ENCODE measurements at places on chromosomes 1 and 21.
A peak's percentile ranks its signal among the peaks of the same experiment; 100 is the strongest.

- peak; percentile 11 for DNase-seq
These were observed 8.8 kb upstream of the RNF223 start for GRCh38 chr1:1082776-1083415.

- DNase-seq: no peak
These were observed 131.9 kb downstream of the AK5 start for GRCh38 chr1:77413541-77414335.

DNA sequence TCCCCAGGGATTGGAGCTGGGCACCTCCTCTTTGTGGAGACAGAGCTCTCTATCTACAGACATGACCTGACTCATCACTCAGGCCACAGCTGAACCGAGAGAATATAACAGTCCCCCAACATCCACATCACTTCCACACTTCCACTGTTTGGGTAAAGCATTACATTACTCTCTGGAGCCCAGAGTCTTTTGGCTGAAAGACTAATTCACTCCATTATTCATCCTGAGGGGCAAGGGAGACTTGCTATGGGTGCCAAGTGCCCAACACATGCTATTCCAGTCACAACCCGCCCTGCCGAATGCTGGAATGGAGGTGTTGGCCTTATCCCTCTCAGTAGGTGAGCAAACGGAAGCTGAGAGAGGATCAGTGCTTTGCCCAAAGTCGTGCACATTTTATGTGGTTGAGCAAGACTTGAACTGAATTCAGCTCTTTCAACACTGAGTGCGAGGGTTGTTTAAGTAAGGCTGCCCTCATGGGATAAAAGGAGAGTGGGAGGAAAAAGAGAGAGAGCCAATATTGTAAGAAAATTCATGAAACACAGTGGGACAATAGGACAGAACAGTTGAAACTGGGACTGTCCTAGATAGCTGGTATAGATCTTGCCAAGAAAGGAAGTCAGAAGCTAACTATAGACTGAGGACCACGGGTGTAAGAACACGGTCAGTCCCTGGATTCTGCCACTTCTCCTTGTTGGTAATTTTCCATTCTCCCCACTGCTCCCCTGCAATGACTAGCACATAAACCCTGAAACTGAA is 13.5 kb upstream of the CHI3L1 start:
- no peak for DNase-seq

GRCh38 chr1:24252185-24252780 is 65.2 kb upstream of the IFNLR1 start:
- no peak for DNase-seq

- no peak for DNase-seq
These were observed 89.7 kb downstream of the TNNI3K start for GRCh38 chr1:74324684-74325448.

DNA sequence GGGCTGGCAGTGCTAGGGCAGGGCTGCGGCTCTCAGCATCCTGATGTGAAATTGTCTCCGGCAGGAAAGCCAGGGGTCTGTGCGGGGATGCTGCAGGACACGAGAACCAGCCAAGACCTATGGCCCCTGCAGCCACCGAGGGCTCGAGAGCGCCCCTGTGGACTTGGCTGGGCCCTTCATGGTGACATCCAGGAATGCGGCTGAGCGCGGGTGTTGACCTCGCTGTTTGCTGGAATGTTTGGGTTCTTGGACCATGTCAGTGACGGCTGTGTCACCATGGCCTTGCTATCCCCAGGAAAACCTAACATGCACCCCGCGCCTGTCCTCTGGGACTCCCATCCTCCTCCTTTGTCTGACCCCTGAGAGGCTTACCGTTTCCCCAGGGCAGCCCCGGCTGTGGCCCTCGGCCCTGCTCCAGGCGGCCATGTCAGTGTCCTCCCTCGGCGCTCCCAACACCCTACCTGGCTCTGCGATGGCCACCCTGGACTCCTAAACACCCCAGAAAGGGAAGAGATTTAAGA is 14.3 kb upstream of the C1orf174 start:
- DNase-seq: no peak

DNA sequence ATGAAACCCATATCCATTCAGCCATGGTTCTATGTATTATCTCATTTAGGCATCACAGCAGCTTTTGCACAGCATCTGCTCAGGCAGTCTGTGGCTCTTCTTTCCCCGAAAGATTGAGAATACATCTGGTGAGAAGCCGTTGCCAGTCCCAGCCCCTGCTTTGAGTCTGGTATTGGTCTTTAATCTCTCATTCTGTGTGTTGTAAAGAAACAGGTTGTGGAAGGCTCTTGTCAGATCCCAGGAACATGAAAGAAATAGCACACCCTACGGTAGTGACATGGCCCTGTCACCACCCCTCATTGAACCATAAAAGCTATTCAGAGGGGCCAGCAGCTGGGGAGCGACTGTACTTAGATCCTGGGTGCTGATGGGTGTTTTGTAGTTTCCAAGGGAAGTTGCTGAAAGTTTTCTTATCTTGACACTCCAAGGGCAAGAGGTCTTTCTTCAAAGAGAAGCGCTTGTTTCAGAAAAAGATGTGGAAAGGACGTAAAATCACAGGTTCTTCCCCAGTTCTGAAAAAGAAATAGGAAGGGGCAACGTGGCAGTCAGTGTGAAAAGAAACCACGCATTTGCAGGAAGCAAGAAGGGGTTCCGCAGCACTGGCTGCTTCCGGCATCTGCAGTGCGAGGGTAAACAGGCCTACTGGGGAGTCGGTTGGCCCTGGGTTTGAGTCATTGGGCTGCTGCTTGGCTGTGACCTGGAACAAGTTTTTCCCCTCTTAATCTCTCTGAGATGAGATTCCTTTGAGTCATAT is 145.0 kb downstream of the DHRS3 start:
- DNase-seq: peak; percentile 67

- no peak for DNase-seq
These were observed 85.7 kb upstream of the KRTAP19-8 start for GRCh38 chr21:31124010-31124409.

DNA sequence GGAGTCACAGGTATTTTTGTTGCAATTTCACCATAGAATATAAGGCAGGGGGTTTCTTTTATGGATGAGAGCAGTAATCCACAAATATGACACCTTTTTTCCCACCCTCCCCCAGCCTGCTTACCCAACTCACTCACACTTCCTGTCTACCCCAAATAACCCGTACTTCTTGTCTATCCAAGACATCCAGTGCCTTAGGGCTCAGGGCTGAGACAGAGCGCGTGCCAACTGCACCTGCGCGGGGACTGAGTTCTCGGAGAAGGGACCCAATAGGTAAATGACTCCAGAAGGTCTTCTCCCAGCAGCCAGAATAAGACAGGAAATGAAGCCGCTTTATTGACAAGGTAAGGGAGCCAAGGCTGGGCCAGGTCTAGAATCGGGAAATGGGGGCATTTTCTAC is 369.1 kb downstream of the SIPA1L2 start:
- DNase-seq: no peak

- peak; percentile 62 for DNase-seq
These were observed 35.1 kb downstream of the NUAK2 start for GRCh38 chr1:205286335-205286950.

DNA sequence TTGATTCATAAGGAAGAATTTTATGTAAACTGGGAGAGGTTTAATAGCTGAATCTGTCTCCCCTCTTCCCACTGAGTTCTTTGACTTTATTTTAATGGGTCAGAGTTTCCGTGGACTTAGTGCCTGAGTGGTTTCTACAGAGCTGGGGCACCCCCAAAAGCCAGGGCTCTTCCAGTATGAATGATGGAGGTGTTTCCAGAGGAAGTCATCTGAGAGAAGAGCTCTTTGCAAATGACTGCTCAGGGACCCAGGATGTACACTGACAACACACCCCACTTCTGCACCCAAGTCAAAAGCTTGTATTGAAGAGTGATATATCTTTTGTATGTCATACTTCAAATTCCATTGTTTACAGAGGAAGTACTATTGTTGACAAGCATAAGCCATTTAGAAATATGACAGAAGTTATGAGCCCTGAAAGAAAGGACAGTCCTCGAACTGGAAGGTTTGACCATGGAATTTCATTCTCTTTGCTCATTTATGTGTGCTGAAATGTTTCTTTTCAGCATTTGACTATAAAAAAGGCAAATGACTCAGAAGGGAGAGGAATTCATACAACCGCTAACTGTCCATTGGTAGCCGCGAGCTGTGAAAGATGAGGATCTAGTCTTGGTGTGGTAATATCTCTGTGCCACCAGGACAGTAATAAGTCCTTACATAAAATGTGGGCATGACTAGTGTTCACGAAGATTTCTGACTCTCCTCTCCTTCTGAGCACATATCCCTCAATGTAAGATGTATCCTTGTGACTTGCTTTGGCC is 25.4 kb upstream of the LMX1A start:
- no peak for DNase-seq

GRCh38 chr1:57424231-57425027 is 569 bp upstream of the DAB1 start:
- no peak for DNase-seq

Data from activated T-cell treated with anti-CD3 and anti-CD28 coated beads, Interleukin-2, amount 50 U/mL, for 1 hour (primary cell).